ENCODE measurements at places on chromosomes 6 and 20.

GRCh38 chr6:130982941-130983456 lies 80.0 kb downstream of the EPB41L2 start:
- DNase-seq, result no peak

GRCh38 chr6:26354162-26354561 lies 10.8 kb upstream of the BTN3A2 start:
- no peak for DNase-seq

- DNase-seq, result no peak
These were observed 16.6 kb downstream of the CPNE5 start for GRCh38 chr6:36822506-36823269.

DNA sequence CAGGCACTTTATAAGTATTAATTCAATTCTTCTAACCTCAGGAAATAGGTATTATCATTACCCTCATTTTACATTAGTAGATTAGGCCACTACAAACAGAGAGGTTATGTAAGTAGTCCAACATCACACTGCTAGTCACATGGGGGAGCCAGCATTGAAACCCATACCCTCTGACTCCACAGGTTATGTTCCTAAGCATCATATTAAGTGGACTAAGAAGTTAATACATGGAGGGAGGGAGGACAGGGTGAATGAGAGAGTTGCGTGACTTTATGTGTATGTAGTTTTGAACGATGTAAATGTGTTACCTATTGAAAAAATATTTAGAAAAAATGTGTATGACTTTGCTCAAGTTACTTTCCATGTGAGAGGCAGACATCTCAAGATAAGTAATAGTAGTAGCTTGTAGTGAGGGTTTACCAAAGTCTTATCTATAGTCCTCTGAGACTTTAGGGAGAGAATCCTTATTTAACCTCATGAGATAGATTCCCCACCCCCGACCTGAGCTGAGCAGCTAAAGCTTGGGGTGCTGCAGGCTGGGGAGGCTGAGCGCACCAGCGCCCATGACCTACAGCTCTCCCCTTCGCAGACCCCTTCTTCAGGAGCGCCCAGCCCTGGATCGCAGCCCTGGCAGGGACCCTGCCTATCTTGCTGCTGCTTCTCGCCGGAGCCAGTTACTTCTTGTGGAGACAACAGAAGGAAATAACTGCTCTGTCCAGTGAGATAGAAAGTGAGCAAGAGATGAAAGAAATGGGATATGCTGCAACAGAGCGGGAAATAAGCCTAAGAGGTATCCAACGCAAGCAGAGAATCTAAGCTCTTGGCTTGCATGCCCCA lies 7.5 kb downstream of the BTN3A2 start:
- no peak for DNase-seq

DNA sequence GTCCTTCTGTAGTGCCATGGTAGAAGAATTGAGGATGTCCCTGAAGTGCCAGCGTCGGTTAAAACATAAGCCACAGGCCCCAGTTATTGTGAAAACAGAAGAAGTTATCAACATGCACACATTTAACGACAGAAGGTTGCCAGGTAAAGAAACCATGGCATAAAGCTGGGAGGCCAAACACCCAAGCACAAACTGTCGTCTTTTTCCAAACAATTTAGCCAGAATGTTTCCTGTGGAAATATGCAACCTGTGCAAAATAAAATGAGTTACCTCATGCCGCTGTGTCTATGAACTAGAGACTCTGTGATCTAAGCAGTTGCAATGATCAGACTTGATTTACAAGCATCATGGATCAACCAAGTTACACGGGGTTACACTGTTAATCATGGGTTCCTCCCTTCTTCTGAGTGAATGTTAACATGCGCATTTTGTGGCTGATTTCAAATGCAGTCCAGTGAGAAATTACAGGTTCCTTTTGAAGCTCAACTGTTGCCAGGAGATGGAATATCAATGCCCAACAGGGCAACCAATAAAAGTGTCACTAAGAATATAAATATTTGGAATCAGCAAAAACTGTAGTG lies 674.9 kb downstream of the GRIK2 start:
- no peak for DNase-seq

GRCh38 chr20:56828402-56828801 lies 199.3 kb downstream of the TFAP2C start:
- DNase-seq, result no peak

DNA sequence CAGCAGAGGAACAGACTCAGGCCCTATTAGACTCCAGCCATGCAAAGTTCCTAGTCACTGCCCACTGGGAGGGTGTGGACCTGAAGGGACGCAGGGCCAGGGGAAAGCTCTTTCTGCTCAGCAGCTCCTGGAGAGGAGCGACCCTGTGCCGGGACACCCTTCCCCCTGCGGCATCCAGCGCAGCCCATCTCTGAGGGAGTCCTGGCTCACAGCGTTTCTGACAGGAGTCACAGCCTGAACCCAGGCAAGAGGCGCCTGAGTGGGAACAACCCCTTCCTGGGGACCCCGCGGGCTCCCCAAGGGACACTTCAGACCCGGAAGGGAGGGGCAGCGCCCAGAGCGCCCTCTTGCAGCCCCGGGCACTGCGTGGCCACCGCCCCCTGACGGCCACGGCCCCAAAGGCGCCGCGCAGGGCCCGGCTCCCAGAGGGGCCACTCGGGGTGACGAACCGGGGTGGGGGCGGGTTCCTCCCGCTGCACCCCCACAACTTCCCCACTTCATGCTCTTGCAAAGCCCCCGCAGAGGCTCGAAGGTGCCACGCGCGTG lies 862 bp downstream of the UCKL1 start:
- DNase-seq, result peak; percentile 38

Data from activated CD4-positive, alpha-beta T cell treated with anti-CD3 and anti-CD28 coated beads for 48 hours (primary cell).